ENCODE measurements at places on chromosomes 6 and 20.

GRCh38 chr6:103017878-103018277 lies 1624.4 kb downstream of the GRIK2 start:
- no peak for DNase-seq

- no peak for DNase-seq
Measured at GRCh38 chr6:119647309-119647708, 297.7 kb upstream of the MAN1A1 start.

- DNase-seq, result no peak
Measured at GRCh38 chr6:135438907-135439535, 58.5 kb downstream of the AHI1 start.

- no peak for DNase-seq
Measured at GRCh38 chr6:2623295-2623694, 127.4 kb downstream of the MYLK4 start.

- DNase-seq, result no peak
Measured at GRCh38 chr6:5343998-5344397, 82.7 kb downstream of the FARS2 start.

GRCh38 chr6:149062653-149063348 lies 254.7 kb upstream of the TAB2 start:
- no peak for DNase-seq
